ENCODE measurements at places on chromosomes 2 and 18.

DNA sequence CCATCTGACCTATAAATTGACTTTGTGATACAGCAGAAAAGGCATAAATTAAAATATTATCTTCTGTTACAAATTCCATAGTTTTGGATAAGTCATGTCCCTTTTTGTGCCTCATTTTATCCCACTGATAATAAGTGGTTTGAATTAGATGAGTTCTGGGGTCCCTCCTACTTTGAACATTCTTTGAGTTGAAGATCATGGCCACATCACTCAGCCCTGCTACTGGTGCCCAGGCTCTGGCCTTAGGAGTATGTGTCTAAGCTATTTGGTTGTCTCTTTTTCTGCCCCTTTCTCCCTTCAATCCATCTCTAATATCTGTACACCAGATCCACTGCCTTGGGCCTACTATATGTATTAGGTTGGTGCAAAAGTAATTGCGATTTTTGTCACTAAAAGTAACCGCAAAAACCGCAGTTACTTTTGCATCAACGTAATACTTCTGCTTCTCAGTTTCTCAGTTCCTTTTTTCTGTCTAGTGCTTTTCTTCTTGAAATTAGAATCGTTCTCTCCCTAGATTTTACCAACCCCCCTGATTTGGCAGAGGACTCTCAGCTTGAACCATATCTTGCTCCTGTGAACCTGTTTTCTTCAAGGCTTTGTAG, 362.5 kb upstream of the TNP1 start:
- peak; percentile 47 for DNase-seq

GRCh38 chr2:8431446-8432125, 250.3 kb upstream of the ID2 start:
- no peak for DNase-seq

- DNase-seq, result peak; percentile 60
Observed at GRCh38 chr18:36315736-36316135, 18.2 kb downstream of the FHOD3 start.

GRCh38 chr2:135742325-135742757, 686 bp downstream of the UBXN4 start:
- peak; percentile 71 for DNase-seq

- peak; percentile 59 for DNase-seq
Observed at GRCh38 chr2:29166242-29167039, 51.2 kb downstream of the CLIP4 start.

- no peak for DNase-seq
Observed at GRCh38 chr18:79738581-79739439, 58.9 kb upstream of the KCNG2 start.

- DNase-seq, result no peak
Observed at GRCh38 chr18:76479351-76480238, 15.4 kb downstream of the ZNF516 start.

- DNase-seq, result peak; percentile 44
Observed at GRCh38 chr18:24878289-24878688, 417.9 kb downstream of the HRH4 start.

DNA sequence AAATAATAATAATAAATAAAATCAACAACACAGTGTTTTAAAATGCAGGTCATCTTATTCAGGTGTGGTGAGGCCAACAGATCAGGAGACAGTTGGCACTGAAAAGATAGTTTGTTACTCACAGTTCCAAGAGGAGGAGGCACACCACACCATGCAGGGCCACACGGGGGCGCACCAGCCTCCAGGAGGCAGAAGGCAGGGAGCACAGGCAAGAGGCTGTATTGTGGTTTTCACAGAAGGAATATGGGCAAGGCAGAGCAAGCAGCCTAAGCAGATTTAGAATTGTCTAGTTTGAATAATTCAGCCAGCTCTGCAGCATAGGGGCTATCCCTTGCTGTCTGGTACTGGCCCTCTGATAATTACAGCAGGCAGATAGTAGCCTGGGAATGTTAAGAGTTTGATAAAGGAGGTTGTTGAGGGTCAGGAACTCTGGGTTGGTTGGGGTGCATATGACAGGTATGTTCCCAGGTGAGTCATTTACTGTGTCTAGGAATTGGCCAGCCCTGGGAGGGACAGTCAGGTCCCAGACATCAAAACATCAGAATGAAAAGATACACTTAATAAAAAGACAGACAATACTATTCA, 31.3 kb downstream of the KIAA2012 start:
- peak; percentile 71 for DNase-seq

DNA sequence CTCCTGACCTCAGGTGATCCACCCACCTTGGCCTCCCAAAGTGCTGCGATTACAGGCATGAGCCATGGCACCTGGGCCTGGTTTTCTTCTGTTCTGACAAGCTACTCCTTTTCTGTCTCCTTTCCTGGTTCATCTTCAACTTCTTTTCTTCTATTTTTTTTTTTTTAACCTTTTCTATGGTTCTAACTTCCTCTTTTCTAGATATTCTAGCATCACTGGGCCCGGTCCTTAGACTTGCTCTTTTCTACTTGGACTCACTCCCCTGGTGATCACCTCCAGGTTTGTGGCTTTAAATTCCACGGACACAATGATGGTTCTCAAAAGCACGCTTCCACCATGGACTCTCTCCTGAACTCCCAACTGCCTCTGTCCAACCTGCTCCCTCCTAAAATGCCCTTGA, 2.0 kb downstream of the EIF2AK2 start:
- no peak for DNase-seq

DNA sequence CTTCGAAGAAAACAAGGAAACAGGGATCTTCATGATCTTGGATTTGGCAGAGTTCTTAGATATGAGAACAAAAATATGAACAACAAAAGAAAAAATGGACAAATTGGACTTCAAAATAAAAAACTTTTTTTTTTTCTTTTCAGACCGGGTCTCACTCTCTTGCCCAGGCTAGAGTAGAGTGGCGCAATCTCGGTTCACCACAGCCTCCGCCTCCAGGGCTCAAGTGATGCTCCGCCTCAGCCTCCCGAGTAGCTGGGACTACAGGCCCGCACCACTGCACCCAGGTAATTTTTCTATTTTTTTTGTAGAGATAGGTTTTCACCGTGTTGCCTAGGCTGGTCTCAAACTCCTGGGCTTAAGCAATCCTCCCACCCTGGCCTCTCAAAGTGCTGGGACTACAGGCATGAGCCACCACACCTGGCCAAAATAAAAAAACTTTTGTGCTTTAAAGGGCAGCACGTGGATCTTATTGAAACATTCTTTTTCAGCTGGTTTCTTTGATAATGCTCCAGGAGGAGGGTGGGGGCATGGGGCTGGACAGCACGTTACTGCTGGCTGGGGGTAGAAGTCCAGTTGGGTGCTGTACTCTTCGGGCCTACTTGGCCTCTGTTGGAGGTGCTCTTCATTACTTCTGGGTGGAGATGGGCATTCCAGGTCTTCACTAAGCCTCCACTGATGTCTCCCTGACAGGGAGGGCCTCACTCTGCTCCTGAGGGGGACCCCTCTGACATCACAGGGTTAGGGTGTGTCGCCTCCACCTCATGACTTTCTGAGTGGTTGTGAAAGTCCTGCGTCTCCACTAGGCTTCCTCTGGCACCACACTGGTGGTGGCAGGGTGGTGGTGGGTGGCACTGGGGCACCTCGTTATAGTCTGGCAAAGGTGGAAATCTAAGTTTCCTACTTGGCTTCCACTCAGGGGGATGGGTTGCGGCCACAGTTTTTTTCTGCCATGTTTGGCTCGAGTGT, 150.5 kb upstream of the XPO1 start:
- DNase-seq, result no peak

GRCh38 chr2:229084447-229084846, 186.6 kb downstream of the PID1 start:
- no peak for DNase-seq

- no peak for DNase-seq
Observed at GRCh38 chr18:31490387-31490786, 7.6 kb upstream of the DSG2 start.

GRCh38 chr18:56257205-56257604, 381.2 kb downstream of the TXNL1 start:
- peak; percentile 77 for DNase-seq

DNA sequence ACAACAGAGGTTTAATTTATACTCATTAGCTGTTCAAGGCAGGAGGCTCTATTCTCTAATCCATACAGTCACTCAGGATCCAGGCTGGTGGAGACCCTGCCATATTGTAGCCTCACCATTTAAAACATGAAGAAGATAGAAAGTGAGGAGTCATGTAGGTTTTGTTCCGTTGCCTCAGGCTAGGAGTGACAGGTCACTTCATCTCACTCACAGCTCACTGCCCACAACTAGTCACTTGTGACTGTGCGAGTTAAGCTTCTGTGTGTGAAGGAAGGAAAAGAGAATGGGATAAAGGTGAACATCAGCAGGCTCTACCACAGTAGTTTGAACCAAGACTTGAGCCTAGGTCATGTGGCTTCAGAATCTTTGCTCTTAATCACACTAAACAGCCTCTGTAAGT, 9.0 kb upstream of the IGFBP2 start:
- no peak for DNase-seq

GRCh38 chr2:107589079-107589491, 237.6 kb upstream of the RGPD4 start:
- peak; percentile 53 for DNase-seq

DNA sequence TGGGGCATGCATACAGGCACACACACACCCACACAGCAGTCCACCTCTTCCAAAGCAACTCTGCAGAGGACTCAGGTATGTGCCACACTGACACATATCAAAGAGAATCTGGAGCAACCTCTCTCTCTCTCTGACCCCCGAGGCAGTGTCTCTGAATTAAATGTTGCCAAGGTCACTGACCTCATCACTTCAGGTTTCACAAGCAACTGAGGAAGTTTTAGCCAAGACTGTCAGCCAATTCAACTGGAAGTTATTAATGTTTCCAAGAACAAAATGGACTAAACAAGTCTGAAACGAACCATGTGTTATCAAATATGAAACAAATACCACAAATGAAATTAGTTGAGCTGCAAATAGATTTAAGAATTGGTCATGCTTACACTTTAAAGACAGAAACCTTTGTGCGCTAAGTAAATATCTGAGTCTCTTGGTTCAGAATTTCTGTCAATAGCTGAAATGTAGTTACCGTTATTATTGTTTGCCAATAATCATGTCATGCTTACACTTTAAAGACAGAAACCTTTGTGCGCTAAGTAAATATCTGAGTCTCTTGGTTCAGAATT, 86.1 kb downstream of the SLC25A12 start:
- DNase-seq, result no peak

DNA sequence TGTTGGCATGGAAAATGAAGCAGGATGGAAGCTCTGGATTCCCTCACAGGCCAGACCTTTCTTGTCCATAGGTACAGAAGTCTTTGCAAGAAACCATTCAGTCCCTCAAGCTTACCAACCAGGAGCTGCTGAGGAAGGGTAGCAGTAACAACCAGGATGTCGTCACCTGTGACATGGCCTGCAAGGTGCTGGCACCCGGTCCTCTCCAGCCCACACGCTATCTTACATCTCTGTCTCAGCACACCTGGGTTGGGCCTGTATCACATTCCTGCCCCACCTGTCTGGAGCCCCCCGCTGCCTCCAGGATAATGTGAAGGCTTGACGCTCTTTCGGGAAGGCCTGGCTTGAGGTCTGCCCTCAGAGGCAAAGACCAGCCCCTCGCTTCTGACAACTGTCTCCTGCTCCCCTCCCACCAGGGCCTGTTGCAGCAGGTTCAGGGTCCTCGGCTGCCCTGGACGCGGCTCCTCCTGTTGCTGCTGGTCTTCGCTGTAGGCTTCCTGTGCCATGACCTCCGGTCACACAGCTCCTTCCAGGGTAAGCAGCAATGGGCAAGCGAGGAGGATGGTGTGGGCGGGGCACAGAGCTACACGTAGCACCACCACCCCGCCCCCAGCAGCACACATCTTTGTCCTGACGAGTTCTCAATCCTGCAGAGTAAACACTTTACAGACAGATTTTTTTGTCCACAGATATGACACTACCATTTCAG, 6.0 kb downstream of the TMEM214 start:
- DNase-seq, result no peak

DNA sequence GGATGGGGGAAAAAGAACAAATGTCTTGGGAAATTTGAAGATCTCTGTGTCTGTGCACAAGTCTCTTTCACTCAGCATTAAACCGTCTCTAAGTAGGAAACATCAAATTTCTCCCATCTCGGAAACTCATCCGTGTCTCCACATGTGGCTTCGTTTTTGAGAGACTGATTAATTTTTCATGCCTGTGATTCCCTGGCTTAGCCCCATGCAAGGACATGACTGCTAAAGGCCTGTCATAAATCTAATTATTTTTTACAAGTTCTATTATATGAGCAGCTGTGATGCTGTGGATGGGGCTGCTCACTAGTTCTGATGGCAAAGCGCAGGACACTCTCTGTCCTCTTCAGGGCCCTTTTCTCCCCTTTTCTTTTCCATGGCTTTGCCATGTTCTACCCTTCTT, 129.1 kb downstream of the RGPD3 start:
- DNase-seq, result no peak

- DNase-seq, result no peak
Observed at GRCh38 chr2:128371248-128371630, 52.6 kb upstream of the HS6ST1 start.

DNA sequence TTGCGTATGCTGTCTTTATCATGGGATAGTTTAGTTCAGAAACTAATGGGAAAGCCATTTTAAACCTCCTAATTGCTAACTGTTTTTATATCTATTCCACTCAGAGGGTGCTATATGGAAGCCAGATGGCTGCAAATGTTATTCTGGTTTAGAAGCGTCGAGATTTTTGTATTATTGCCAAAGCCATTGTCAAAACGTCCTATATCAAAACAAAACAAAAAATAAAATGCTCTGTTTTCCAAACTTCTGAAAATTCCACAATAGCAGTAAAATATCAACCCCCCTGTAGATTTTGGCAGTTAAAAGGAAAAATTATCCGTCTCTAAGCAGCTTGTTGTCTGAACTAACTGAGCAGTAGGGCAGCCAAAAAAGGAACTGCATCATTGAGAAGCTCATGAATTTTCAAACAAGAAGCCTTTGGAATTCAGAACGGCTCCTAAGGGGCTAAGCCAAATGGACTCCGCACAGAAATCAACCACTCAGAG, 195.4 kb upstream of the CWC22 start:
- DNase-seq, result no peak

DNA sequence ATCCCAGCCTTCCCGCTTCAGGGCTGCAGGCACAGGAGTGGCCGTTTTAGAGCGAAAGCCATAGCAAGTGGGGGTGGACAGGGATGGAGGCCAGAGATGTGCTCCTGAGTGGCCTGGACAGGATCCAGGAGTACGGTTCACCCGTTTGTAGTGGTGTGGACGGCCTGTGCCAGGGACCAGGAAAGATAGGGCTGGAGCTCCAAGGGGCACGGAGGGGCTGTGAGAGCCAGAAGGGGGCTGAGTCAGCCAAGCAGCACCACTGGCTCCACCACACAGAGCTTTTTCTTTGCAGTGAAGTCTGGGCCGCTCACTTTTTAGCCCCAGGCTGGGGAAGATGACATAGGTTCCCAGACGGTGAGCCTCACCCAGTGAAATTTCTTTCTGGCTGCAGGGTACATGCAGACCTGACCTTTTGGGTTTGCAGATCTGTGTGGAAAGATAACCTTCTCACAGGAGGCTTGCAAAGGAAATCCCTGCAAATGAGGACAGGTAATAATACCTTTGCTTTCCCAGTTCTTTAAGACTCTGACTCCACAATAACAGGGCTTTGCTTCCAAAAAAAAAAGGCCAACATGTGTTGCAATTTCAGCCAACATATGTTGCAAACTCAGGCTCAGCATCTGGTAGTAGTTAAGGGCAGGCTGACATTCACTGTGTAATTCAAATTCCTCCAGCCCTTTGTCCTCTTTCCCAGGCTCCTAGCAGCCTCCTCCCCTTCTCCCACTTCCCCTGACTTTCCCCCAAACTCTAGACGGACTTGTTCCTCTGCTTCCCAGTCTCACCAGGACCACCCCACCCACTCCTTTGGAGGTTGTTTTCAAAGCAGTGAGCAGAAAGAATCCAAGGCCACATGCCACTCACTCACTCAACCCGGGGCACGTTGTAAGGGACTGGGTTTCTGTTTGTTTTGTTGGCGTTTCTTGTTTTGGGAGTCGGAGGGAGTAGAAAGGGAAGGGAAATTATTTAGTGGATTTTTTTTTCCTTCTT, 20.3 kb upstream of the LAPTM4A start:
- peak; percentile 93 for DNase-seq

Data from iris pigment epithelial cell (primary cell).